ENCODE measurements at places on chromosomes 5 and 9. TPM values are rescaled to one million over a fixed set of nuclear protein-coding genes. Genes with fewer than 3 reads are reported as not detected.

DNA sequence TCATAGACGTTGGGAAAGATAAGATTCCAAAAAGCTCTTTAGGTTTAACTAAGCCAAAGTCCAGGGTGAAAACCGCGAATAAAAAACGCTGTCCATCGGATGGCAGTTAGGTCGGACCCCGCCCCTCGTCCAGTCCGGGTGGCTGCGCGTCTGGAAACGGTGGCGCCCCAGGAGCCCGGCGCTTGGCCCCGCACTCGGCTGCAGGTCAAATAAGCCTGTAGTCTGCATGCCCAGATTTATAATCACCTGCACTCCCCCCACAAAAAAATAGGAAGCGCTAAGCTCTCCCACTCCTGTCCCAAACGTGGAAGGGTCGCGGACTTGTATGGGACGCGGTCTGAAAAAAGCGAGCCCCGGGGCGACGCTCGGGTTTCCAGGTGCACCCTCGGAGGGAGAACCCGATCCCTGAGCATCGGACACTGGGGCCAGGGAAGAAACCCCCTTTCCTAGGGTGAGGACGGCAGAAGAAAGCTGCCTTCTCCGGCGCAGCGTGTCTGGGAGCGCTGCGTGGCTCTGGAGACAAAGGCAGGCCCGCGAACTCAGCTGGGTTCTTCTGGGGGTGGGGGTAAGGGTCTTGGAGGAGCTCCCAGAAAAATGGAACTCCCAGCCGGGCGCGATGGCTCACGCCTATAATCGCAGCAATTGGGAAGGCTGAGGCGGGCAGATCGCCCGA lies 923 bp upstream of the ZBTB5 start:
- H3K36me3 ChIP-seq, result no peaks in the 10 kb centered on the region
- DNase-seq, result peak; percentile 44
- H3K27me3 ChIP-seq, result no peaks in the 10 kb centered on the region
- H3K27ac ChIP-seq, result peak overlapping the region; percentile 97
- H3K4me1 ChIP-seq, result peaks cover 21% of the 10 kb centered on the region

DNA sequence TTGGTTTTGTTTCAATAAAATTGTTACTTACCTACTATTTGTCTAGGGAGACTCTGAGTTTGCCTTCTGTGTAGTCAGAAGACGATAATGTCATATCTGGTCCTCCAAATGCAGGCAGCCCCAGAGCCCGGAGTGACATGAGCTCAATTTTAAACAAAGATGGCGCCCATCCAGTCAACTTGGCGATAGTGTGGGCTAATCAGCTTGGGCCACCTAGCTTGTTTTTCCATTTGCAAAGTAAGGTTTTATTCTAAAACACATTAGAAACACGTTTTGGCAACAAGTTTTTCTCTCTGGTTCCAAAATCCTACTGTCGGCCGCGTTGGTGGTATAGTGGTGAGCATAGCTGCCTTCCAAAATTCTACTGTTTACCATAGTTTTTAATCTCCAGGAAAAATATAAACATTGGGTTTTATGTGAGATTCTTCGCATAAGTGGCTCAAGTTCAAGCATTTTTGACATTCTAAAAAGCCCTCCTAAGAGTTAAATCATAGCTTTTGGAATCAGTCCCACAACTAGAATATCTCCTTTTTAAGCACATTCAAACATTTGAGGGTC lies 13.2 kb downstream of the TSC1 start:
- H3K27ac ChIP-seq, result no peak overlapping the region
- H3K27me3 ChIP-seq, result no peaks in the 10 kb centered on the region
- no peaks in the 10 kb centered on the region for H3K4me1 ChIP-seq
- DNase-seq, result no peak

DNA sequence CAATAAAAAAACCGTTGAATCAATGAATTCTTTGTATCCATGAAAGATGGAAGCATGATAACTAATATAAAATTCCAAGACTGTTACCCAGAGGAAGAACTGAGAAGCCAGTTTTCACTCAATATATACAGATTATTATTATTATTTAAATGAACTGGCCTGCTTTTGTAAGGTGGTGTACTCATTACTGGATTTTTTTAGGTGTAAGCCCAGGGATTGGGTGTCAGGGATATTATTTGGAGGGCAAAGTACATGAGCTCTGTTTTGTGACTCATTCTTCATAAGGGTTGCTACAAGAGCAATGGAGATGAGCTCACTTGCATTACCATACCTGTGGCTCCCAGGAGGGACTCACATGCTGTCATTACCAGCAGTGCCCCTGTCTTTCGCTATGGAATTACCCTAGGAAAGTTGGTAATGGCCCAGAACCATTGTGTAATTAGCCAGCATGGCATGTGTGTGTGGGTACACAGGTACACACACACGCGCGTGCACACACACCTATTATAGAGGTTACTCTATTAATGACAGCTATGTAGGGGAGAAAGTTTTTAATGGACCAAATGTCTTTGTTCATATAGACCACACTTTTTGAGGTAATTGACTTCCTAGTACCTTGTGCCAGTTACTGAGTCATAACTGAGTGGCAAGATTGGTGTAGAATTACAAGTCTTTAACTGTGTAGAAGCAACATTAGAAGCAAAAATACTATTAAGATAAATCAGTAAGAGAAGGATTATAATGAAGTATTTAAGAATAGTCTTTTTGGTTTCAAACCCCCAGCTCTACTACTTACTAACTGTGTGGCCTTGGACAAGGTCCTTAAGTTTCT lies 143.4 kb downstream of the GDNF start:
- H3K36me3 ChIP-seq, result peaks cover 5% of the 10 kb centered on the region
- H3K27ac ChIP-seq, result no peak overlapping the region
- no peak overlapping the region for H3K4me3 ChIP-seq
- no peaks in the 10 kb centered on the region for H3K27me3 ChIP-seq
- no peaks in the 10 kb centered on the region for H3K4me1 ChIP-seq

- H3K27ac ChIP-seq, result no peak overlapping the region
- no peak overlapping the region for H3K4me3 ChIP-seq
- peaks cover 26% of the 10 kb centered on the region for H3K4me1 ChIP-seq
- no peak for DNase-seq
Observed at GRCh38 chr5:1446602-1447343, 1.5 kb upstream of the SLC6A3 start.

Gene PCDHAC1
- total RNA-seq, result 0.06 TPM

Data from T-cell (primary cell).